SK-N-MC (cell line): ENCODE measurements at places on chromosomes 5 and 9.

DNA sequence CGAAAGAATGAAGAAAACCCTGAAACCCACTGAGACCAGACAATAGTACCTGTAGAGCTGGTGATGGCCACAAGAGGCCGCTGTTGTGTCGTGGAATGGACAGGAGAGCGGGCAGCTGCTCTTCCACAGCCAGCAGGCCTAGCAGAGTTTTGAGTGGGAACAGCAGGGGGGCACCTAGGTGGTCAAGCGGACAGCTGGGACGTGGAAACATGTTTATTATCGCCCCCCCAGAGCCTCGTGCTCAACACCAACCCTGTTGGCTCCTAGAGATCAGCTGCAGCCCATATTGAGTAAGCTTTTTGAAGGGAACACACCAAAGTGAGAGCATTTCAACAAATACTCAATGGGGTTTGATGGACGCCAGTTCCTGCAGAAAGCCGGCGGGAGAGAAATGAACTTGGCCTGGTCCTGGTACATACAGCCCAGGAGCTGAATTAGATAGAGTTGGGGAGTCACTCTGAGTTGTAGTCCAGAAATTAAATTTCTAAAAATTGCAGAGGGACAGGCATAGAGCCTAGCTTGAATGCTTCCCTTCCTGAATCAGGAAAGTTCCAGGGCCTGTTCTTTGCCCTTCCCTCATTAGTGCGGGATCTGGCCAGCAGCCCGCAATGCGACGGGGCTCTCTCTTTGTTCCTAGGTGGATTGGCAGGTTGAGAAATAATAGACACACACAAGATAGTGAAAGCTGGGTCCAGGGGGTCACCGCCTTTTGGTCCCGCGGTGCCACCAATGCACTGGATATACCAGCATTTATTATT, 33.8 kb downstream of the MFAP3 start:
- no peak for DNase-seq

- no peak for DNase-seq
Measured at GRCh38 chr9:29775491-29775890, 2202.2 kb upstream of the C9orf72 start.

- DNase-seq: no peak
Measured at GRCh38 chr9:71984403-71984802, 73.0 kb downstream of the C9orf85 start.

- DNase-seq: no peak
Measured at GRCh38 chr9:34963552-34963951, 5.5 kb downstream of the PHF24 start.

GRCh38 chr9:116144038-116144437, 9.6 kb upstream of the PAPPA start:
- no peak for DNase-seq

GRCh38 chr5:171776770-171777759, 8.6 kb upstream of the SMIM23 start:
- DNase-seq: no peak

- no peak for DNase-seq
Measured at GRCh38 chr5:90421136-90421535, 11.6 kb upstream of the CETN3 start.

- DNase-seq: no peak
Measured at GRCh38 chr5:17185773-17186172, 31.7 kb upstream of the BASP1 start.

DNA sequence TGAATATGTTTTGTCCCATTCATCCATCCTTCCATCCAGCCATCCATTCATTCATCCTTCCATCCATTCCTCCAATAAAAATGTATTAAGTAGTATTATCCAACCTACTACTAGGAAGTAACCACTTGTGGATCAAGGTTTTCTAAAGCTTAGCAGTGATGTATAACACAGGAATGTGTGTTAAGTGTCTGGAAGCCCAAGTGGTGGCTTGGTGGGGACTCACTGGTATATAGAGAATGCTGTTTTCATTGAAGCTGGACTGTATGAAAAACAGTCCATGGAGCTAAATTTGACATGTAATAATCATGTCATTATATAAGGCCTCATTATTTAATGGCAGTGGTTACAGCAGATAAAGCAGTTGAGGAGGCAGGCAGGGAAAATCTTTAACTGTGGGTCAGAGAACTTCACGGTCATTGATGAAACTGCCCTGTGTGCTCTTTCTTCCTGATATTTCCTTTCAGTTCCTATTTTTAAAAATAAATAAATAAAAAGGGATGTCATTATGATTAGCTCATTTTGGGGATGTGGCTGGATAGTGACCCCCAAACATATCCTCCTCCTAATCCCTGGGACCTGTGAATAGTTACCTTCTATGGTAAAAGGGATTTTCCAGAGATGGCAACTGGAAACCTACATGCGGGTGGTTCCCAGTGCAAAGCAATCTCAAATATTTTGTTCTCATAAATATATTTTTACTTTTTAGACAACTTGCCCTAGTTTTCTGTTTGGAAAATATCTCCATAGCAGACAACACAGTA, 82.3 kb downstream of the DAPK1 start:
- no peak for DNase-seq

GRCh38 chr5:157266286-157267007, 524 bp downstream of the CYFIP2 start:
- no peak for DNase-seq

DNA sequence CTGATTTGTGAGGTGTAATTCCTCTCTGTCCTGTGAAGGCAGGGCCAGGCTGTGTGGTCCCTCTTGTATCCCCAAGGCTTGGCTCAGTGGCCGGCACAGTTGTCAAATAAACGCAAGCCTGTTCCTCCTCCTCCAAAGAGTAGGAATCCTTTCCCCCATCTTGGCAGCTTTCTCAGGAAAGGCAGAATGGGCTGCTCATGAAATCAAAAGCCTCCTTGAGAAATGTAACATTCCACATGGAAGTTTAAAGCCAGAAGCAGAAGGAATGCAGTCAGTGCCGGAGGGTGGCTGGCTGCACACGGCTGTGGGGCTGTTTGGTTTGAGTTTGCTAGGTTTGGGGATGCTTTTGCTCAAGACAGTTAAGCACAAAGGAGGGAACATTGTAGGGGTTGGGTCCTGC, 34.5 kb upstream of the MED10 start:
- DNase-seq: no peak

GRCh38 chr5:178305801-178306200, 73.2 kb upstream of the PHYKPL start:
- no peak for DNase-seq

- no peak for DNase-seq
Measured at GRCh38 chr9:129221979-129222635, 44.0 kb upstream of the IER5L start.

GRCh38 chr5:56480705-56481427, 247.7 kb upstream of the ANKRD55 start:
- DNase-seq: no peak

- DNase-seq: no peak
Measured at GRCh38 chr9:111068383-111068730, 30.1 kb upstream of the LPAR1 start.

DNA sequence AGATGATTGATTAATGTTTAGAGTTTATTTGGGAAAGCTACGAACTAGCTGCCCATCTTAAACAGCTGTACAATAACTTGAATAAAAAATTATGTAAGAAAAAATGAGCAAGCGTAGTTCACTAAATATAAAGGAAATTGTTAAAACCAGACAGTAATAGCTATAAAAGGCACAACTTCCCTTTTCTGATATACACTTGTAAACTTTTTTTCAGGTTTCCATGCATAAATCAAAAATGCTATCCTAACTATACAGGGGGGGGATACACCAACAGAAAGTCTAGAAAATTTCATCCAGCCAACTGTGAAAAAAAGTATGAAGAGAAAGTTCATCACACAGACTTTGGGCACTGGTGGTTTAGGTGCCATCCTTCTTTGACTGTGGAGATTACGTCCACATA, 122.3 kb downstream of the NR3C1 start:
- DNase-seq: no peak

- DNase-seq: no peak
Measured at GRCh38 chr9:79362100-79363081, 209.4 kb upstream of the TLE4 start.

GRCh38 chr5:148425808-148426207, 42.0 kb downstream of the FBXO38 start:
- DNase-seq: no peak

DNA sequence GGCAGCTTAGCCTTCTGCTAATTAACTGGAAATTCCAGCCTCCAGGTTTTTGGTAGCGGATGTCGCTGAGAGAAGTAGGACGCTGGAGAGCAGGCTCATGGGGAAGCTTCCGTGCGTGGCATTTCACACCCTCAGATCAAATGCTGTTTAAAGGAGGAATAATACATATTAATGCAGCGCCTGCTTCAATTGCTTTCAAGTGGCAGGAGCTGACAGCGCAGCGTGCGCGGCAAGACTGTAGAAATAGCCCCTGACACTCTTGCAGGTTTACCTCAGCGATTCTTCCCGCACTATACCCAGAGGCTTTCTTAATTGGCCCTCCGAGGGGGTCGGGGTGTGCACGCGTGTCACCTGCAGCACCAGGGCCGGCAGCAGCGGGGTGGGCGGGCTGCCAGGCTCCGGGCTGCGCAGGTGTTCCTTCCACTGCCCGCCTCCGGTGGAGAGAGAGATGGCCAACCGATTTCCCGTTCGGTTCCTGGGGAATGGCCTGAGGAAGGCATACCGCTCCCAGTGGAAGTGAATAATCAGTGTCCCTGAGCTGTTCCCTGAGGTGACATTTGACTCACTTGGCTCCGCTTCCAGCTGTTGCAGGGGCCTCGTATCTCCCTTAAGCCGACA, 427.9 kb downstream of the KCTD16 start:
- no peak for DNase-seq

DNA sequence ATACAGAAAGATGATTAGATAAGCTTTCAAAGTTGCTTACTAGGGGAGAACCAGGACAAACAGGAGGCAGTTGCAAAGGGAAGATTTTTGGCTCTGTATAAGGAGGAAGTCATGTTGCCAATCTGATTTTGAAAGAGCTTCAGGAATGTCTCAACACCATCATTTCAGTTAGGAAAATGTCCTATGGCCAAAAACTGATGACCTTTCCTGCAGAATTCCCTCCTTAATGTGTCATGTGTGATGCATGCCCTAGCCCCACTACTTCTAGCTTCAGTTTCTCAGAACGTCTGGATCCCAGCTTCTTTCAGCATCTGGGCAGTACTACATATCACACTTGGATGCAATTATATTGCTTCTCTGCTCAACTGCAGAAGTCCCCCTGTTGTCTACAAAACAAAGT, 211.5 kb upstream of the NREP start:
- DNase-seq: no peak

GRCh38 chr5:97422678-97423077, 239.6 kb upstream of the RIOK2 start:
- no peak for DNase-seq

DNA sequence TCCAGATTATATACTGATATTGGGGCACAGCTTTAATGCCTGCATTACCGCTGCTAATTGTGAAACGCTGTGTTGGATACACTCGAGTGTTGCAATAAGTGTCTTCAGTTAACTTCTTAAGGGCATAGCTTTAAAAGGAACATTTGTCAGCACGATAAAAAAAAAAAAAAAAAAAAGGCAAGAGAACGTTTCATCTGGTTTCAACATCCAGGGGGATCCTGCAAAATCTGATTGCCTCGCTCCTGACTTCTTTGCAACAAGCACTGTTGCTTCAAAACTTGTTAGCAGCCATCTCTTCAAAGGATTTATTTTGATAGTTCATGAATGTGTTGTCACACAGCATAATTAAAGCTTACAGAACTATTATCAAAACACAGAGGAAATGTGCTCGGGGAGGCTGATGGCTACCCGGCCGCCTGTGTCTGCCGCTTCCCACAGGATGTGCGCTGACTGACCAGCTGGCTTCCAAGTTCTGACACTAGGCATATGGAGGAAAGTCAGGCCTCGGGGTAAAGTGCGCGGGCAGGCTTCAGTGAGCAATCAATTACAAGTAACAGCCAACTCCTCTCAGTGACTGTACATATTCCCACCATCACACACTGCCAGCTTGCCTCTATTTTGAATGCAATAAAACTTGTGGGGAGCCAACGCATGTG, 77.7 kb downstream of the EBF1 start:
- DNase-seq: no peak

- DNase-seq: no peak
Measured at GRCh38 chr5:53814819-53815218, 254.4 kb downstream of the NDUFS4 start.

DNA sequence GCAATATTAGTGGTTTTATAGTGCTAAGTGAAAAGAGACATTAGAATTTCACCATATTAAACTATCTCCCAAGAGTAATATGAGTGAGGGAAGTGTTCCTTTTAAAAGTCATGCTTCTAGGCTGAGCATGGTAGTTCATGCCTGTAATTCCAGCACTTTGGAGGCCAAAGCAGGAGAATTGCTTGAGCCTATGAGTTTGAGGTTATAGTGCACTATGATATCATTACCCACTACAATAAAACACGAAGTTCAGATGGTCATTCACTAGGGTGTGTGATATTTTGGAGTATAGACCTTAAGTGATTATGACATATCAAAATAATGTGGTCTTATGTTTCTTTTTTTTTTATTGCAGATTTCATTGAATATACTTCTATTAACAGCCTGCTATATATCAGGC, 6.7 kb downstream of the KIF2A start:
- no peak for DNase-seq

DNA sequence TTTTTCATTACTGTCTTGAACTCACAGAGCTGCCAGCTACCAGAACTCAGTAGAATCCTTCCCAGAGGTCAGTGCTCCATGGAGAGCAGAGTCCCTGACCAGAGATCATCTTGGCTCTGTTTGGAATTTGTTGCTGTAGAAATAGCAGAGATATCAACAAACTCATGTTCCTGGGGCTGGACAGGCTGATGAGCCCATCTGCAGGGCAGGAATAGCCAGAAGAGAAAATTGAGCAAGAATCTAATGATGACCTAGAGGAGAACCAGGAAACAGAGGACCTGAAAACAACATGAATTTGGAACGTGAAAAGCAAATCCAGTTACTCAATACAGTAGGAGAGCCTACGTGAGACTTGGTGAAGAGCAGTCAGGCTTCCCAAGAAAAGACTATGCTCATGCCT, 437.8 kb downstream of the PLK2 start:
- DNase-seq: no peak

- DNase-seq: no peak
Measured at GRCh38 chr5:76299592-76299991, 103.5 kb upstream of the IQGAP2 start.

GRCh38 chr5:156981481-156981880, 18.5 kb upstream of the TIMD4 start:
- DNase-seq: no peak

- DNase-seq: no peak
Measured at GRCh38 chr9:135471791-135472640, 7.6 kb upstream of the PPP1R26 start.

DNA sequence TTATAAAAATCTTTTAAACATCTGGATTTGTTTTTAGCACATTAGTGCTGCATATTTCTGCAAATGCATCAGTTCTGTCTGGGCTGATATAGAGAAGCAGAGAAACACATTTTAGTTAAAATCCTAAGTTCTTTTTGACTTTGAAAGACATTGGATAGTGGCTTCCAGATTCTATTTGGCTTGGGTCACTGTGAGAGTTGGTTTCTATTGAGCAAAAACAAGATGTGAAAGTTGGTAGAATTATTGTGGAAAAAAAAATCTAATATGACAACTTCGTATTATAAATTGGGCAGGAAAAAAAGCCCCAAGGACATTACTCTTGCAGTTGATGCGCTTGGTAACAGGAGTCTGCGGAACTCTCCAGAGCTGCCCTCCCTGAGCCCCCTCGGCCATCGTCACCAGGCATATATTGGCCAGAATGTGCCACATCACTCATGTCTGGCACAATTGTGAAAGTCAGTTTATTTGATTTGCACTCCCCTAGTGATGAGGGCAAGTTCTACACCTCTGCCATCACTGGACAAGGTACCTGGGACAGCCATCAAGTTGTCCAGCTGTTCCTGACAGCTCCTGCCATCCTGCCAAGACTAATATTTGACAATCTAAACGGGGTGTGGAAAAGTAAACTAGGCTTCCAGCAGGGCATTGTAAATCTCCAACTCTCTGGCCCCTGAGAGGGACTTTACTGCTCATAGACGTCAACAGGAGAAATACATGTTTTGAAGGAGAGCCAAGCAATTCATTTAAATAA, 334.5 kb downstream of the TENT4A start:
- DNase-seq: no peak
